ENCODE measurements at places on chromosomes 3 and 15.

DNA sequence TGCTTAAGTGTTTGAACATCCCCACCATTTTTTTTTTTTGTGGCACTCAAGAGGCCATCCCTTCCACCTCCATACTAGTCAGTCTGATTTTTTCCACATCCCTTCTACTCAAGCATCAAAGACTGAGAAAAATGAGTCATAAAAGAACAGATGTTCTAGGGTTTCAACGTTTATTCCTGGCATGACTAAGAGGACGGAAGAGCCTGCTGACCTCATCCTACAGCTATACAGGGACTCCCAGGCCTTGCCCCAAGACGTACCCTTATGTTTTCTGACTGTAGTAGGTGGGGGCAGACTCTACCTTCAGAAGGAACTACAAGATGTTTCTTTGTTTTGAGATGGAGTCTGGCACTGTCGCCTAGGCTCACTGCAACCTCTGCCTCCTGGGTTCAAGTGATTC, 3.3 kb upstream of the ITPKA start:
- DNase-seq, result no peak

- no peak for DNase-seq
Observed at GRCh38 chr15:68691705-68692104, 112.9 kb downstream of the CORO2B start.

DNA sequence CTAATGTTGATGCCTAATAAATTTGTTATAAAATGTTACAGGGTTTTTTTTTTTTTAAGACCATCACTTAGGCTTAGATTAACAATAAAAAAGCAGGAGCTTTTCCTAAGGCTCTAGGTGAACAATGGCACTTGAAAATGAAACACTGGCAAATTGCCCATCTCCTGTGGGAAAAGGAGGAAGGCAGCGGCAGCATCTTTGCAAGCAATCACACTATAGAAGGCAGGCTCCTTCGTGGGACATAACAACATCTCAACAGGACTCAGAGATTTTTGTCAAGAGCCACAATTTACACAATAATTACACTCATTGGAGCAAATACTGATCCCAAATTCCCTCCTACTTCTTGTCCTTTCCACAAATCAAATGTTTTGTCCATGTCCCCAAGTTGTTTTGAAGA, 646.7 kb downstream of the ROBO2 start:
- DNase-seq, result no peak

GRCh38 chr15:83850015-83850414, 196.1 kb downstream of the ADAMTSL3 start:
- DNase-seq, result no peak

DNA sequence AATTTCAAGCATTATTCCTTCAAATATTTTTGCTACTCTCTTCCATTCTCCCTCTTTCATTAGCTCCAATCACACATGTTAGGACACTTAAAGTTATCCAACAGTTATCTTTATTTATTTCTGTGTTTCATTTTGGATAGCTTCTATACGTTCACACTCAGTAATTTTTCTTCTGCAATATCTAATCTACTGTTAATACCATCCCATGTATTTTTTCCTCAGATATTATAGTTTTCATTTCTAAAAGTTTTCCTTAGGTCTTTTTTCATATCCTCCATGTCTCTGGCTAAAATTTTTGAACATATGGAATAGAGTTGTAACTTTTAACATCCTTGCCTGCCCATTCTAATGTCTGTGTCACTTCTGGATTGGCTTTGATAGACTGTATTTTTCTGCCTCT, 73.4 kb downstream of the CTNNB1 start:
- DNase-seq, result no peak

- no peak for DNase-seq
Observed at GRCh38 chr3:76267851-76268380, 482.6 kb upstream of the ZNF717 start.

GRCh38 chr15:88450125-88450798, 16.9 kb downstream of the MRPL46 start:
- peak; percentile 81 for DNase-seq

DNA sequence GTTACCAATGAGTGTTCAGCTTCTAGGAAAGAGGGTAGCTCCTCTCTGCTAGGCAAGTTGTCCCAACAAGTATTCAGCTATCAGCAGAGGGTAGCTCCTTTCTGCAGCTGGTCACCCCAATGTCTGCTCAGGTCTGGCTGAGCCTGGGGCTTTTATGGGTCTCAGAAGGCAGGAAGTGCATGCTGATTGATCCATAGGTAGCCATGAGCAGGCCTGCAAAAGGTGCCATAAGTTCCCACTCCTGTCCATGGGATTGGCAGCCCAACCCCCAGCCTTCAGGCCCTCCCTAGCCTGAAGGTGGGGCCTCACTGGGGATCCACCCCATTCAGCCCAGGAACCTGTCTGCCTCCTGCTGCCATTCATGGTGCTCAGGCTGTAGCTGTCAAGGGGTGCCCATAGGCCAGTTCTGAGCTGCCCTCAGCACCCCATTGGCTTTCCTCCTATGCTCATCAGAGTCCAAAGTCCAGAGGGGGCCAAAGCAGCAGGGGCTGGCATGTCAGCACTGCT, 34.6 kb upstream of the DNAJC13 start:
- DNase-seq, result no peak

DNA sequence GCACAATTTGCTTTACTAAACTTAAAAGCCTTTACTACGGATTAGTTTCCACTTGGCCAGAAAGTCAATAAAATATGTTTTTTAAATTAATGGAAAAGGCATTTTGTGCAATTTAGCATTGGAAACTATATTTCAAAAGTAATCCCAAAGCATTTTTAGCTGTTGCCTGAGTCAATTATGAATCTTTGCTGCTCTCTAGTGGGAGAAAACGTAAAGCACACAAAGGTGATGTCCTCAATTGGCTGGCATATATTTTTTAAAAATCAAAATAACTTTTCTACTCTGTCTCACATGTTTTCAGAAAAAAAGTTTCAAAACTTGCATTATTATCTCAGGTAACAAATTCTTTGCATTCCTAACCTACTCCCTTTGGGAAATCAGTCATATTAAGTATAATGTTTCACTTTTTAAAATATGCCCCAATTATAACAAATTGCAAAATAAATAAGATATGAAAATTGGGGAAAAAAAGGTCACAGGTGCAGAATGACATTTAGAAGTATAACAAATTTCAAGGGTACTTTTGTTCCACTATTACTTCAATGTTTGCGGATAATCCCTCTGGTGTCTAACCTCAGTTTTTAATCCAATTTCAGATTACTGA, 47.2 kb upstream of the TEX55 start:
- DNase-seq, result peak; percentile 4

DNA sequence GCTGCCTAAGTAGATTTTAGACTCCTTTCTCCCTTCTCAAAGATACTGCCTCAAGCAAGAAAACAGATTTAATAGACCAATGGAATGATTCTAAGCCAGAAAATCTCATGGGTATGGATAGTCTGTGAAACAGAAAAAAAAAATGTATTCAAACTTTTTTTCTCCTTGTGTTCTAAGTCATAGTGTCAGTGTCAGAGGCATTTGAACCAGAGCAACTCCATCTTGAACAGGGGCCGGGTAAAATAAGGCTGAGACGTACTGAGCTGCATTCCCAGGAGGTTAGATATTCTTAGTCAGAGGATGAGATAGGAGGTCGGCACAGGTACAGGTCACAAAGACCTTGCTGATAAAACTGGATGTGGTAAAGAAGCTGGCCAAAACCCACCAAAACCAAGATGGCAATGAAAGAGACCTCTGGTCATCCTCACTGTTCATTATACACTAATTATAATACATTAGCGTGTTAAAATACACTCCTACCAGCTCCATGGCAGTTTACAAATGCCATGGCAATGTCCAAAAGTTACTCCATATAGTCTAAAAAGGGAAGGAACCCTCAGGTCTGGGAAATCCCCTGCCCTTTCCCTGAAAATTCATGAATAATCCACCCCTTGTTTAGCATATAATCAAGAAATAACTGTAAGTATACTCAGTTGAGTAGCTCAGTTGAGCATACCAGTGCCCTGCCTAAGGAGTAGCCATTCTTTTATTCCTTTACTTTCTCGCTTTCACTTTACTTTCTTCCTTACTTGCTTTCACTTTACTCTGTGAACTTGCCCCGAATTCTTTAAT, 72.8 kb upstream of the GOLGA8B start:
- DNase-seq, result no peak

DNA sequence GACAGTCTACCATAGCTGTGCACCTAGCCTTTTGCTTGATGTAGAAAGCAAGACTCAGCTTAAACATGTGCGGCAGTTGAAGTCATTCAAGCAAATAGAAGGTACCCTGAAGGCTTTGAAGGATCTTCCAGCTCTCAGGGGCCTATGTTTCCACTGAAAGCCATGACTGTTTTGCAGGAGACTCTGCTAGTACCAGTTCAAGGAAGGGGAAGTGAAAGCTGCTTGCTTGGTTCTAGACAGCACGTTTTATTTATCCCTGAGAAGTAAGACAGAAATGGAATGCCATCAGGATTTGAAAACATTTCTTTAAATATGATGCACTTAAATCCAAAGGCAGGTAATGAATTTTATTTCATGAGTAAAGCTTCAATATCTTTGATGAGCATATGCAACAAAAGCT, 311.4 kb downstream of the PDCD6IP start:
- no peak for DNase-seq

DNA sequence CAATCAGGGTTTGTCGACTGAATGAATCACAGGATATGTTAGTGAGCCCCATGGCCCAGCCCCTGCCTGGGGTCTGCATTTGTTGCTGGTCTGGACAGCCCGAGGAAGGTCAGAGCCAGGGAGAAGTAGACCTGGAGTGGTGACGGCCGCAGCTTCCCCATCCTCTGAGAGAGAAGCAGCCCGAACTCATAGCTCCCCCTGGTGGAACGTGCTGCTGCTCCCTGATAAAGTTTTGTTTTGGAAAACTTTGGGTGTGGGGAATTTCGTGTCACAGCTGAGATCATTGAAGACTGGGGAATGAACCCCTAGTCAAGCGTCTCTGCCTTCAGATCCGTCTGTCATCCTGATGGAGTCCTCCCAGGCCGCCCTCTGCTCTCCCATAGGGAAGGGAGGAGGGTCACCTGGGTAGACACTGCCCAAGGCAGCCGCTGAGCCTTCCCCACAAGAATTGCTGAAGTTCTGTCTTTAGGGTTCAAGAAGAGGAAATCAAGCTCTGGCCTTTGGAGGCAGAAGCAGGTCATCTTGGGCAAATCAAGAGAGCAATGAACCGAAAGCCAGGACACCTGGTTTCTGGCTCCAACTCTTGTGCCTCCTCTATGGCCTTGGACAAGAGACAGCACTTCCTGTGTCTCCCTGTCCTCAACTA, 60.5 kb downstream of the GLDN start:
- no peak for DNase-seq

DNA sequence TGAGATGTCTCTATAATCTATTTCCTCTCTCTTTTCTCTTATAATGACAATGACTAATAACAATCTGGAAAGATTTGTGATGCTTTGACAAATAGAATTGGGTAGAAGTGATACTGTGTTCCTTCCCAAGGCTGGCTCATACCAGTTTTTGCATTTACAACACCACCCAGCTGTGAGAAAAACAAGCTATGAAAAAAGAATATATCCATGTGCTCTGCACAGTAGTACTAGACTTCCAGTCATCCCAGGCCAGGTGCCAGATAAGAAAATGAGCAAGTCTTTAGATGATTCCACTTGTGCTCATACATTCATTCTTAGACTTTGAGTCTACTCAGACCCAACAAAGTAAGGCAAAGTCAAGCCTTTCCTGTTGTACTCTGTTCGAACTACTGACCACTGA, 350.2 kb upstream of the POU1F1 start:
- no peak for DNase-seq

DNA sequence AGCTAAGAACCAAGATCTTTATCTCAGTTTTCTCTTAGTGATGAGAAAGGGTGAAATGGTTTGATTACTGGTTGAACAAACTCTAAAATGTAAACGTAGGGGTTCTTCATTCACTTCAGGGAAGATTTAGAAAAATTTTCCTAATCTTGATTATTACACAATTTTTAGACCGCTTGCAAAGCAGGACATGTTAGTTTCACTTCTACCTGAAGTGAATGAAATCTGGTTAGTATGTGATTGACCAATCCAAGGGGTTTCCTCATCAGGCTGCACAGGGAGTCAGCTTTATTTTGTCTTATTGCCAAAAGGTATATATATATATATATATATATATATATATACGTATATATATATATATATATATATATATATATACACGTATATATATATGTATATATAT, 740.4 kb downstream of the TUSC7 start:
- no peak for DNase-seq

DNA sequence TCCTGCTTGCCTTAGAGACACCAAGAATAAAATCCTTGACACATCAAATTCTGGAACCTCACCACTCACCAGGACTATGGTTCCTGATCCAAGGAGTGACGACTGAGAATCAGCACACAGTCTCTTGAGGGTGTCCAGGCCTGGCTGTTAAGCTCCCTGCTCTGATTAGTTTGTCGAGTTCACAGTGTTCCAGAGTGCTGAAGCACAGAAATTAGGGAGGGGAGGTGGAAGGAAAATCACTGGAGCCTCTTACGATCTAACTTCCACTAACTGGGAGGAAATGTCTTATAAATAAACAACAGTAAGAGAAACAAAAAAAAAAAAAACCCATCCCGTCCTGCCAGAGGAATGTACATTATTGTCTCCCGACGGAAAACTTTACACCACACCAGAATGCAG, 330.2 kb downstream of the TIGIT start:
- no peak for DNase-seq

DNA sequence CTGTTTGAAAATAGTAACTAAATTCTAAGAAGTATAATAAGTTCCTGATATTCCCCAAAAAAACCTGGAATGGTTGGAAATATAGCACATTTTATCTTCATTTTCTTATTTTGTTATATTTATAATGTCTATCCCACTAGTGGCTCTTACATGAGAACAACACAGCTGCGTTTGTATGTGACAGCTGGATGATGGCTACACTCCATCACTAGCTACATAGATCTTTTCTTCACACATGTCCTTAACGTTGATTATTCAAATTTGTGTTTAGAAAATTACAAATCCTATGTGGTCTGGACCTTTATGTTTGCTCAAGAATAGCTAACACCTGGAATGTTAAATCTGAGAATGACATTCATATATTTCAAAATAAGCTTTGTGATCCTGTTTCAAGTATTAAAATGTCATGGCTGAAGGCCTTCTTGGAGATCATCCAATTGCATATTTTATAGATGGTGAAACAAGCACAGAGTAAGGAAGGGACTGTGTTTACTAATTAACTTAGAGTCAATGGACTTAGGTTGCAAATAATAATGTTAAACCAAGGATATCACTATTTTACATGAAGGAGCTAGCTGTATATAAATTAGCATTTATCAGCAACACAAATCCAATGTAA, 60.8 kb downstream of the ATP13A5 start:
- DNase-seq, result no peak

- no peak for DNase-seq
Observed at GRCh38 chr3:71416876-71417275, 166.7 kb downstream of the FOXP1 start.

DNA sequence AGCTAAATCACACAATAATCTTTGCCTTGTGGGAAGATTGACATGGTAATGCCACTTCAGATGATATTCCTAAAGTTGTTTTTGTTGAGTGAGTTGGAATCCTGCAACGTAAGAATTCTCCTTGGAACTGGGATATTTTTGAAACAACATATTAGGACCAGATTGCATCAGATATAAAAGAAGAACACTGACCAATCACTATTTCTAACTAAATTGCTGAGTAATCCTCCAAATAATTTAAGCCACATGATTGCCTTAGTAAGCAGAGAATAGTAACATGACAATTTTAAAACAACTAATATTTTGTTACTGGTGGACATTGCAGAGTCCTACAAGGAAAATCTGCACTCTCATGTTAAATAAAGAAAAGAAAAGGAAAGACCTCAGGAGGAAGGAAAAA, 353.9 kb upstream of the LMCD1 start:
- no peak for DNase-seq

All from thymus (tissue), 14 donors.